ENCODE measurements at places on chromosomes 12 and 14. TPM values are rescaled to one million over a fixed set of nuclear protein-coding genes. Genes with fewer than 3 reads are reported as not detected.

- H3K4me3 ChIP-seq, result no peak overlapping the region
- H3K27ac ChIP-seq, result no peak overlapping the region
- no peak for DNase-seq
- no peaks in the 10 kb centered on the region for H3K36me3 ChIP-seq
- H3K4me1 ChIP-seq, result no peaks in the 10 kb centered on the region
- H3K27me3 ChIP-seq, result no peaks in the 10 kb centered on the region
These were observed 138.5 kb downstream of the CCER1 start for GRCh38 chr12:90816353-90817089.

- H3K4me3 ChIP-seq, result no peak overlapping the region
- peak overlapping the region; percentile 75 for H3K27ac ChIP-seq
- peak; percentile 18 for DNase-seq
- H3K36me3 ChIP-seq, result peaks cover 13% of the 10 kb centered on the region
- H3K4me1 ChIP-seq, result peaks cover 76% of the 10 kb centered on the region
- H3K27me3 ChIP-seq, result no peaks in the 10 kb centered on the region
These were observed 113.1 kb upstream of the CCND2 start for GRCh38 chr12:4160314-4161040.

Gene HOXC12
- total RNA-seq, result not detected

DNA sequence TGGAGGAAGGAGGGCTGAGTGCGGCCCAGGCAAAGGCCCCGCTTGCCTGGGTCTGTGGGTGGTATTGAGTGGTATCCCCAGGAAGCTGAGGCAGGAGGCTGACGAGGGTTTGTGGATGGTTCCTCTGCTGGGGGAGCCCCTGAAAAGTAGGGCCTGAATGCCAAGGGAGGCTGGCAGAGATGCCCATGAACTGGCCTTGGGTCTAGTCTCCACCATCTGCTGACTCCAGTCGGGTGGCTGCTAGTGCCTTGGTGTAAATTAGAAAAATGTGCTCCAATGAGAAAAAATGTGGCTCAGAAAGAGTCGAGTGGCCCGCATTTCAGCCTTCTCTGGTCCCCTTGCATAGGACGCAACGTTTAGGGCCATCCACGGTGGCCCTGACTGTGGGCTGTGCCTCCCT is 181.2 kb upstream of the PRMT8 start:
- no peaks in the 10 kb centered on the region for H3K36me3 ChIP-seq
- no peak overlapping the region for H3K4me3 ChIP-seq
- DNase-seq, result no peak
- H3K27ac ChIP-seq, result no peak overlapping the region
- no peaks in the 10 kb centered on the region for H3K4me1 ChIP-seq

DNA sequence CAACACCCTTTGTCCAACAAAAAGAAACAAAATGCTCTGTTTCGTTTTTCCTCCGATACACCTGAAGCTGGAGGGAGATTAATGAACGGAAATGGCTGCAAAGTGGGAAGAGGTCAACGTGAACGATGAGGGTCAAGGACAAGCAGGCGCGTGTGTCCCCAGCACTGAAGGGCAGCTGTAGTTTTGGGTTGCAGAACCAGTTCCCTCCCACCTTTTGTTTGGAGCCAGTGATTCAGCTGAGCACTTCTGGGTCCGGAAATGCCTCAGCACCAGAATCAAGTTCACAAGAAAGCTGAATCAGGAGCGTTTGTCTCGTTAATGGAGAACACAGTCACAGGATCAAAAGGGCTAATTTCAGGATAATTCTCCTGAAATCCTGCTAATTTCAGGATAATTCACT is 51.1 kb upstream of the PWP1 start:
- H3K36me3 ChIP-seq, result peaks cover 2% of the 10 kb centered on the region
- no peak overlapping the region for H3K27ac ChIP-seq
- no peaks in the 10 kb centered on the region for H3K4me1 ChIP-seq
- no peak overlapping the region for H3K4me3 ChIP-seq
- DNase-seq, result no peak
- no peaks in the 10 kb centered on the region for H3K27me3 ChIP-seq

DNA sequence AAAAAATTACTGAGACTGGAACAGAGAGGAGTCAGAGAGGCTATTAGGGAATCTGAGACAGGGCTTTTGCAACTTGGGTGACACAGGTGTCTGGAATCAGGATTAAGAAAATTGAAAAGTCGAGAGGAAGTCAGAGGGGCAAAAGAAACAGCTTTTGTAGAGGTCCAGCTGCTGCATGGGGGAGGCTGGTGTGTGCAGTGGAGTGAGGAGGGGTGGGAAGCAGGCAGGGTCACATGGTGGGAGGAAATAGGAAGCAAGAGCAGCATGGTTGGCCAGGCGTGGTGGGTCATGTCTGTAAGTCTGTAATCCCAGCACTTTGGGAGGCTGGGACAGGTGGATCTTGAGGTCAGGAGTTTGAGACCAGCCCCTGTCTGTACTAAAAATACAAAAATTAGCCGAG is 69.7 kb upstream of the VRK1 start:
- no peak overlapping the region for H3K27ac ChIP-seq
- no peaks in the 10 kb centered on the region for H3K4me1 ChIP-seq
- peaks cover 13% of the 10 kb centered on the region for H3K27me3 ChIP-seq
- H3K36me3 ChIP-seq, result no peaks in the 10 kb centered on the region
- H3K4me3 ChIP-seq, result no peak overlapping the region
- no peak for DNase-seq

Gene MYO1H
- total RNA-seq, result not detected

Gene SLC5A8
- total RNA-seq, result not detected

- no peak for DNase-seq
- H3K36me3 ChIP-seq, result no peaks in the 10 kb centered on the region
- peaks cover 3% of the 10 kb centered on the region for H3K27me3 ChIP-seq
- no peak overlapping the region for H3K4me3 ChIP-seq
- H3K27ac ChIP-seq, result no peak overlapping the region
- no peaks in the 10 kb centered on the region for H3K4me1 ChIP-seq
These were observed 97.4 kb downstream of the SRGAP1 start for GRCh38 chr12:63941879-63942278.

DNA sequence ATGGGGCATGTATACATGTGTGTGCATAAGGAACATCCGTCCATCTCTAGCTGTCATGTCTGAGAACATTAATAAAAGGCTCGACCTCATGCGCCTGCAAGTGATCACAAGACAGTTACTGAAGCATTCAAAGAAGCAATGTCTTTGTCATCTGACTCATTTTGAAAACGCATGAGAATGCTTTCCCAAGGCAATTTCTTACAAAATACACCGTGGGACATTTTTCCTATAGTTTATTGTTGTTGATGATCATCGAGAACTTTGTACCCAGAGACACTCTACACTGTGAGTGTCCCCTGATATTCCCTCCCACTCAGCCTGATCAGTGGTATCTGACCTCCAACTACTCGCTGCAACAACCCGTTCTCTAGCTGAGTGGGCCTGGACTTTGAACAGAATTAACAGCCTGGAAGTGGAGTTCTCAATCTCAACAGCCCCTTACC is 68.1 kb downstream of the ETV6 start:
- no peak for DNase-seq
- H3K4me1 ChIP-seq, result peaks cover 20% of the 10 kb centered on the region
- H3K27me3 ChIP-seq, result no peaks in the 10 kb centered on the region
- peaks cover 7% of the 10 kb centered on the region for H3K36me3 ChIP-seq

GRCh38 chr14:60206837-60207533 is 41.8 kb upstream of the DHRS7 start:
- H3K27me3 ChIP-seq, result peaks cover 12% of the 10 kb centered on the region
- no peak for DNase-seq
- H3K36me3 ChIP-seq, result no peaks in the 10 kb centered on the region

- DNase-seq, result no peak
- peaks cover 12% of the 10 kb centered on the region for H3K36me3 ChIP-seq
- peaks cover 66% of the 10 kb centered on the region for H3K4me1 ChIP-seq
- peaks cover 3% of the 10 kb centered on the region for H3K27me3 ChIP-seq
- H3K27ac ChIP-seq, result peak overlapping the region; percentile 87
These were observed 4.4 kb upstream of the WSB2 start for GRCh38 chr12:118065380-118065779.

DNA sequence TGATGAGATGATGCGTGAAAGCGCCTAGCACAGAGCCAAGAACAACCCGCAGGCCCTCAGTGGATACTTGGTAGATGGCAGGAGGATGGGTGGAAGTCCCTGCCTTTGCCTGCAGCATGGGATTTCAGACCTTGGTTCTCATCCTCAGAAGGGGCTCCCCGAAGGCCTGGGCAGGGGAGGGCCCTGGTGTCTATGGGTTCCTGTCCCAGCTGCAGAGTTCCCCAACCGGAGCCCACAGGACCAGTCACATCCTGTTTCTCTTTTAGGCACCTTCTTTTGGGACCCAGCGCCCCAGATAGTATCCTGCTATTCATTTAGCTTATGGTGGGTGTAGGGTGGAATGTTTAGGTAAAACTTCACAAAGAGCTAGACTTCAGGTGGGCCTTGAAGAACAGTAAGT is 55.5 kb downstream of the CALM1 start:
- no peak overlapping the region for H3K4me3 ChIP-seq
- no peak for DNase-seq
- peaks cover 15% of the 10 kb centered on the region for H3K4me1 ChIP-seq
- H3K27me3 ChIP-seq, result no peaks in the 10 kb centered on the region
- H3K36me3 ChIP-seq, result no peaks in the 10 kb centered on the region
- H3K27ac ChIP-seq, result peak overlapping the region; percentile 28

DNA sequence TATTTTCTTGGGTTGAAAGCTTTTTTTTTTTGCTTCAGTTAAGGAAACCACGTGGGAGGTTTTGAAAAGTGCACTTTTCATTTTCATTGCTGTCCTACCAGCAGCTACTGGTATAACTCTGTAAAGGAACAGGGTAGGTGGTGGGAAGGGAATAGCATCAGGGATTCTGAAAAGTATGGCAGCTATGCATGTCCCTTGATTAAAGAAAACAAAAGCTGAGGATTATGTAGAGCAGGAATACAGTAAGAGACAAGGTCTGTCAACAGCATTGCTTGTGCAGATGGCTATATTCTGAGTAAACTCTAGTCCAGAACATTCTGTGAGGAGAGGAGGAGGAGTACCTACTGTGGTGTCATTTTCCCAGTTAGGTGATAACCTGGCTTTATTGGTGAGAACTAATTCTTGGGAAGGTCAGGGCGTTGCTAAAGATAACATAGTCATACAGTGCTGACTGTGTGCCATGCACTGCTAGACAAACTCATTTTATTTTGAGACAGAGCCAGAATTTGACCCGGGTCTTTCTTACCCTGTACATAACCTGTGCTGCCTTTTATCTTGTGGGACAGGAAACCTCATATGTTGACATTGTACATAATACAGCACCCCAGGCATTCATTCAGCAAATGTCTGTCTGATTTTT is 80.3 kb upstream of the TRAF3 start:
- peaks cover 14% of the 10 kb centered on the region for H3K4me1 ChIP-seq
- H3K27ac ChIP-seq, result no peak overlapping the region
- no peaks in the 10 kb centered on the region for H3K27me3 ChIP-seq
- no peak for DNase-seq

- H3K27me3 ChIP-seq, result no peaks in the 10 kb centered on the region
- no peak overlapping the region for H3K27ac ChIP-seq
- H3K4me3 ChIP-seq, result no peak overlapping the region
- H3K4me1 ChIP-seq, result no peaks in the 10 kb centered on the region
- no peak for DNase-seq
These were observed 30.7 kb downstream of the CRADD start for GRCh38 chr12:93707836-93708235.

Data from activated CD8-positive, alpha-beta T cell treated with anti-CD3 and anti-CD28 coated beads, Interleukin-2, amount 10 ng/mL, durations not matched to agents 7 days and 5 days (primary cell).